WTC11 (cell line): ENCODE measurements at places on chromosomes 12 and 14.
A peak's percentile ranks its signal among the peaks of the same experiment; 100 is the strongest.

GRCh38 chr12:14129611-14130195 lies 148.3 kb upstream of the GRIN2B start:
- peaks cover under 1% of the 10 kb centered on the region; the same call in 1 of the 2 replicates for H3K27me3 ChIP-seq
- H3K36me3 ChIP-seq: peaks cover 6% of the 10 kb centered on the region; the same call in 1 of the 2 replicates
- no peak for DNase-seq
- H3K27ac ChIP-seq: no peak overlapping the region
- no peak overlapping the region for H3K4me3 ChIP-seq

DNA sequence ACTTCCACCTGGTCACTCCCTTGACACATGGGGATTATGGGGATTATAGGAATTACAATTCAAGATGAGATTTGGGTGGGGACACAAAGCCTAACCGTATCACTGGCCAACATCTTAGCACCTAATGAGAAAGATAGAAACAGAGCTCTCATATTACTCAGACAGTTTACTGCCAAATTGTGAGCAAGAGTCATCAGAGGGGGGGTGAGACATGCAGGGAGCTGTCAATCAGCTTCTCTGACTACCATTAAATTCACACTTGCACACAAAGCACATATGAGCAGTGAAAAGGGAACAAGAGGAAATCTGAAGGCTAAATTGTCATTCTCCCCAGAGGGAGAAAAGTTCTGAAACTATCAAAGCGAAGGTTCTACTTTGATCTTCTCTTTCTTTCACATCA lies 78.1 kb upstream of the GRIN2B start:
- no peaks in the 10 kb centered on the region; the same call in 1 of the 2 replicates for H3K27me3 ChIP-seq
- H3K27ac ChIP-seq: no peak overlapping the region
- H3K4me1 ChIP-seq: no peaks in the 10 kb centered on the region
- H3K4me3 ChIP-seq: no peak overlapping the region

GRCh38 chr14:63543826-63544406 lies 739 bp upstream of the PPP2R5E start:
- no peaks in the 10 kb centered on the region for H3K27me3 ChIP-seq
- no peak for DNase-seq
- peaks cover 22% of the 10 kb centered on the region for H3K4me1 ChIP-seq
- H3K36me3 ChIP-seq: peaks cover 11% of the 10 kb centered on the region

DNA sequence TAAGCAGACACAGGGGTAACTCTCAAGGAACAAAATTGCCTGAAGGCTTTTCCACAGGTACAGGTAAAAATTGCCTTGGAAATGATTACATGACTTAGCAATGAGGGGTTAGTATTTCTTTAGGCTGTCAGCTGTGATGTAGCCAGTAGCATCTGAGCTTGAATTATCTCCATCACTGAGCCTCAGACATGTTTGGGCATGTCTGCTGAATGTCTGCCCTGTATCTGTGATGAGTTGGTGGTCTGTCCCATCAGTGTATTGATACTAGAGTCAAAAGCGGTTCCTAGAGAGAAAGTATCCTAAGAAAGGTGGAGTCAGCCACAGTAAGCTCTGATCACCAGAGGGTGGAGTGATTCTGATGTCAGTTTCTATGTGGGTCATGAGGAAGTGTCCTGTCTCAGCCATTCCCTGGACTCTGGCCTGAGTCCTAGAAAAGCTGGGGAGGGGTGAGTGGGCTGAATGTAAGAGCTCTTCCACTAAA lies 16.3 kb downstream of the AKAP6 start:
- DNase-seq: no peak
- H3K4me1 ChIP-seq: peaks cover 20% of the 10 kb centered on the region
- H3K27me3 ChIP-seq: no peaks in the 10 kb centered on the region

- H3K4me1 ChIP-seq: peaks cover 22% of the 10 kb centered on the region
- no peak for DNase-seq
- H3K27me3 ChIP-seq: no peaks in the 10 kb centered on the region; the same call in 1 of the 2 replicates
- H3K36me3 ChIP-seq: no peaks in the 10 kb centered on the region
- no peak overlapping the region for H3K4me3 ChIP-seq
- no peak overlapping the region for H3K27ac ChIP-seq
Measured at GRCh38 chr12:112852810-112853209, 54.0 kb upstream of the OAS1 start.

- no peak overlapping the region for H3K4me3 ChIP-seq
- no peak for DNase-seq
- no peak overlapping the region for H3K27ac ChIP-seq
- H3K36me3 ChIP-seq: peaks cover 55% of the 10 kb centered on the region
- no peaks in the 10 kb centered on the region for H3K27me3 ChIP-seq
Measured at GRCh38 chr12:49030119-49030518, 11.5 kb upstream of the PRKAG1 start.

GRCh38 chr14:21703357-21704326 lies 30.0 kb upstream of the OR4E1 start:
- H3K27me3 ChIP-seq: peaks cover 5% of the 10 kb centered on the region
- H3K4me1 ChIP-seq: no peaks in the 10 kb centered on the region
- no peak overlapping the region for H3K4me3 ChIP-seq

DNA sequence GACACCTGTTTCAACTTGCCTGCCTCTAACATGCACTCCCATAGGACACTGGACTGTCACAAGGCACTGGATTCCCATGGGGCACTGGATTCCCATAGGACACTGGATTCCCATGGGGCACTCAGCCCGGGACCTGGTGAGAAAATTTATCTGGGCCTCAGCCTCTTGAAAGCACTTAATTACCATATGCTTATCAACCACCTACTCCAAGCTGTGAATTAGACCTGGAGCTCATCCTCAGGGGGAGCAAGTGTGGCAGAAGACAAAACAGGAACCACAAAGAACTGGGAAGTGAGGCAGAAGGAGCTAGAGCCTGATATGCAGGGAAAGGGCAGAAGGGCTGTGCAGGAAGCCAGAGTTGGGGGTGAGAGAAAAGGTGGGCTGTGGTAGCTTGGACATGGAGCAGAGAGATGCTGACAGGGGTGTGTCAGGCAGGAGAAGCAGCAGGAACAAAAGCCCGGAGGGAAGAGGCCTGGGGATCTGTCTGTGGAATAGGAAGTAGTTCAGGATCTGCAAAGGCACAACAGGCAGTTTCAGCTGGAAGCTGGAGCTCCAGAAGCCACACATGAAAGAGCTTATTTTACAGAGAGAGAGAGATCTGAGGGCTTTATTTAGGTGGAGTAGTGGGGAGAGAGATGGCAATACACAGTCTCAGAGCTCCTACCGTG lies 3.1 kb downstream of the KRT82 start:
- no peaks in the 10 kb centered on the region for H3K36me3 ChIP-seq
- no peak overlapping the region; the same call in 1 of the 2 replicates for H3K27ac ChIP-seq
- H3K27me3 ChIP-seq: no peaks in the 10 kb centered on the region; the same call in 1 of the 2 replicates
- DNase-seq: no peak
- H3K4me3 ChIP-seq: no peak overlapping the region

GRCh38 chr12:87953256-87953860 lies 75.8 kb downstream of the C12orf50 start:
- H3K27me3 ChIP-seq: no peaks in the 10 kb centered on the region; the same call in 1 of the 2 replicates
- no peaks in the 10 kb centered on the region for H3K36me3 ChIP-seq
- no peak for DNase-seq
- no peak overlapping the region for H3K27ac ChIP-seq
- peaks cover 8% of the 10 kb centered on the region; the same call in 1 of the 2 replicates for H3K4me1 ChIP-seq
- H3K4me3 ChIP-seq: no peak overlapping the region

- peaks cover 43% of the 10 kb centered on the region for H3K4me1 ChIP-seq
- H3K4me3 ChIP-seq: peak overlapping the region; percentile 96
- H3K36me3 ChIP-seq: peaks cover 43% of the 10 kb centered on the region
- H3K27ac ChIP-seq: peak overlapping the region; percentile 99
- DNase-seq: peak; percentile 79
Measured at GRCh38 chr12:56157201-56158028, 744 bp upstream of the MYL6 start.

GRCh38 chr14:73189651-73190050 lies 47.7 kb upstream of the PAPLN start:
- H3K4me1 ChIP-seq: no peaks in the 10 kb centered on the region
- H3K27ac ChIP-seq: no peak overlapping the region
- H3K36me3 ChIP-seq: peaks cover 48% of the 10 kb centered on the region
- H3K4me3 ChIP-seq: no peak overlapping the region
- no peak for DNase-seq
- no peaks in the 10 kb centered on the region for H3K27me3 ChIP-seq

DNA sequence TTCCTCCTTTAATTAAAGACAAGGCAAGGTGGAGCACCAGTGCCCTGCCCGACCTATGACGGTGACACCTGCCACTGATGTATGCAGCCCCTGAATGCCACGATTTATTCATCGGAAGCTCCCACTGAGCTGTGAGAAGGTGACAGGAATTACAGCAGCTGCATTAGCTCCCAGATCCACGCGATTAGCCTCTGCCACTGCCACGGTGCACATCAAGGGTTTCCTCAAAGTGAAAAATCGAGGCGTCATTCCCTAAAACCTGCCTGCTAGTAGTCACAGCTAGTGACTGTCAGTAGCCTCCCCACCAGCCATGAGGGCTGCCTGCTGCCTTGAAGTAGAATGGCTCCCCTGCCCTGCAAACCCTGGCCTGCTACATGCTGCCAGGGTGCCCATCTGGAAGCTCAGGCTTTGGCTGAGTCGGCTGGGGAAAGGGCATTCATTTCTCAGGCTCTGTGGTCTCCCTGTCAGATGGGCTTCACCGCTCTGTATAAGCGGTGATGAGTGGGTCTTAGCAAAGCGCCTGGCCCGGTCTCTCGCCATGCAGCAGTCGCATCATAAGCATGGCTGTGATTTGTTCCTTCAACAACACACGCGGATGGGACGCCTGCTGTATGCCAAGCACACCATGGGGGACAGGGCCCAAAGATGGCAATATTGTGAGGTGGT lies 8.2 kb upstream of the BCL11B start:
- no peak for DNase-seq
- no peaks in the 10 kb centered on the region for H3K36me3 ChIP-seq
- H3K27ac ChIP-seq: no peak overlapping the region
- H3K27me3 ChIP-seq: no peaks in the 10 kb centered on the region; the same call in 1 of the 2 replicates
- no peak overlapping the region for H3K4me3 ChIP-seq

- peaks cover 16% of the 10 kb centered on the region for H3K4me1 ChIP-seq
- no peaks in the 10 kb centered on the region for H3K36me3 ChIP-seq
- no peak overlapping the region for H3K4me3 ChIP-seq
- DNase-seq: no peak
Measured at GRCh38 chr12:108479364-108480070, 35.6 kb upstream of the FICD start.

GRCh38 chr14:65164825-65165135 lies 62.5 kb upstream of the MAX start:
- no peaks in the 10 kb centered on the region; the same call in 1 of the 2 replicates for H3K27me3 ChIP-seq
- no peaks in the 10 kb centered on the region for H3K36me3 ChIP-seq
- H3K4me3 ChIP-seq: no peak overlapping the region
- no peak for DNase-seq

- H3K27me3 ChIP-seq: no peaks in the 10 kb centered on the region
- DNase-seq: peak; percentile 67
- peaks cover 49% of the 10 kb centered on the region for H3K4me1 ChIP-seq
- H3K36me3 ChIP-seq: peaks cover 39% of the 10 kb centered on the region
- peak overlapping the region; percentile 93 for H3K27ac ChIP-seq
Measured at GRCh38 chr12:52903855-52904508, 894 bp downstream of the KRT8 start.
